Cortex of kidney (tissue), 1 donor: ENCODE measurements at places on chromosomes 2 and 18.

GRCh38 chr2:60523963-60524362 lies 29.5 kb downstream of the BCL11A start:
- no peak for DNase-seq

GRCh38 chr2:156339110-156339847 lies 6.8 kb upstream of the NR4A2 start:
- no peak for DNase-seq

GRCh38 chr2:223995569-223995968 lies 38.3 kb downstream of the MRPL44 start:
- DNase-seq, result no peak

GRCh38 chr18:8065773-8066172 lies 498.7 kb downstream of the PTPRM start:
- no peak for DNase-seq

GRCh38 chr2:199684832-199685231 lies 166.2 kb downstream of the FTCDNL1 start:
- DNase-seq, result no peak

DNA sequence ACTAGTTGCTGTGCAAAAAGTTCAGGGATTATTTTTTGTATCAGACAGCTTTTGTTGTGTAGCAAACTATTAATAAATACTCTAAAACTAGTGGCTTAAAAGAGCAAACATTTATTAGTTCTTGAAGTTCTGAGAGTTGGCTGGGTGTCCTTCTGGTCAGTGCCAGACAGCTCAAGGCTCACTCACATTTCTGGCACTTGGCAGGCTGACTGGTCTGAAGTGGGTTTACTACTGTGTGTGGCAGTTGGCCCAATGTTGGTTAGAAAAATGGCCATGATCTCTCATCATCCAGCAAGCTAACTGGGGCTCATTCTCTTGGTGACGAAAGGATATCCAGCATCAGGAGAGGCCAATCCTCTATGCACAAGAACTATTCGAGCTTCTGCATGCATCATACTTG lies 71.4 kb upstream of the ZNF385B start:
- DNase-seq, result no peak

DNA sequence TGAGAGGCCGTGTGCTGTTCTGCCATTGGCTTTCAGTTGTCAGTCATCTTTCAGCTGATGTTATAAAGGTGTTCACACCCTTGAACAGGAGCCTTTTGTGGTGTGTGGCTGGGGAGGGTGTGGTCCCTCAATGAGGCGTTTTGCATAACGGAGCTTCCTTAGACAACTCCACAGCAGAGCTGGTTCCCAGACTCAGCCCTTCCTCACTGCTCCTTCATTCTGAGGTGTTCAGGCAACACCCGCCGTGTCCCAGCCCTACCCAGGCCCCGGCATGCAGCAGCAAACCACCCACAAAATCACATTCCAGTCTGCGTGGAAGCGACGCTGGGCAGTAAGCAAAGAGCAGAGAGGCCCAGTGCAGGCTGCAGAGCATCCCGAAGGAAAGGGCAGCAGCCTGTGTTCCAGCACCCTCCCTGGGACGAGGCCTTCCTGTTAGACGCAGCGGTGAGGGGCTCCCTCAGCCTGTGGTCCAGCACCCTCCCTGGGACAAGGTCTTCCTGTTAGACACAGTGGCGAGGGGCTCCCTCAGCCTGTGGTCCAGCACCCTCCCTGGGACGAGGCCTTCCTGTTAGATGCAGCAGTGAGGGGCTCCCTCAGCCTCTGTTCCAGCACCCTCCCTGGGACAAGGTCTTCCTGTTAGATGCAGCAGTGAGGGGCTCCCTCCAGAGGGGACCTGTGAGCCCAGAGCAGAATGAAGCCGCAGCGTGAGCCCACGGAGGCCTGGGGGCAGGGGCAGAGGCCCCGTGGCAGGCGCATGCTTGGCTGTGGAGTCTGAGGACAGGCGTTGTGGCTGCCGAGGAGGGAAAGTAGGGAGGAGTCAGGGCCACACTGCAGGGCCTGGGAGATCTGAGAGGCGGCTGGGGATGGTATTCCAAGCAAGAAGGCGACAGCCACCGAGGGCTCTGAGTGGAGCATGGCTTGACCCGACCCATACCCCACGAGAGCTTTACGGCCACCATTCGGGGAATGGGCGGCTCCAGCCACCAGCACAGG lies 201.8 kb upstream of the HDAC4 start:
- DNase-seq, result no peak

DNA sequence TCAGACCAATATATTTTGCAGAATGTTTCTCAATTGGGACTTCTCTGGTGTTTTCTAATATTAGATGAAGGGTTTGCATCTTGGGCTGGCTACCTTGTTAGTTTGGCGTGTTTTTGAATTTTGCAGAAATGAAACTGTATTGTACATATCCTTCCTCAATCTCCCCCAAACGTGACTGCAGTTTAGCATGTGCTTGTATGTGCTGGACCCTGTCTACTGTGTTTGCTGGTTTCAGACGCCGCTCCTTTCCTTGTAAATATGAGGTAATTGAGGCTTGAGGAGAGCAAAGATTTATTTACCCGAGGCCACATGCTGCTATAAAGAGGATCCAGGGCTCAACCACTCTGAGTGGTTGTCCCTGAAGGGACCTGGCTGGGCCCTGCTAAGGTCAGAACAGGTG lies 57.2 kb downstream of the NGEF start:
- no peak for DNase-seq

DNA sequence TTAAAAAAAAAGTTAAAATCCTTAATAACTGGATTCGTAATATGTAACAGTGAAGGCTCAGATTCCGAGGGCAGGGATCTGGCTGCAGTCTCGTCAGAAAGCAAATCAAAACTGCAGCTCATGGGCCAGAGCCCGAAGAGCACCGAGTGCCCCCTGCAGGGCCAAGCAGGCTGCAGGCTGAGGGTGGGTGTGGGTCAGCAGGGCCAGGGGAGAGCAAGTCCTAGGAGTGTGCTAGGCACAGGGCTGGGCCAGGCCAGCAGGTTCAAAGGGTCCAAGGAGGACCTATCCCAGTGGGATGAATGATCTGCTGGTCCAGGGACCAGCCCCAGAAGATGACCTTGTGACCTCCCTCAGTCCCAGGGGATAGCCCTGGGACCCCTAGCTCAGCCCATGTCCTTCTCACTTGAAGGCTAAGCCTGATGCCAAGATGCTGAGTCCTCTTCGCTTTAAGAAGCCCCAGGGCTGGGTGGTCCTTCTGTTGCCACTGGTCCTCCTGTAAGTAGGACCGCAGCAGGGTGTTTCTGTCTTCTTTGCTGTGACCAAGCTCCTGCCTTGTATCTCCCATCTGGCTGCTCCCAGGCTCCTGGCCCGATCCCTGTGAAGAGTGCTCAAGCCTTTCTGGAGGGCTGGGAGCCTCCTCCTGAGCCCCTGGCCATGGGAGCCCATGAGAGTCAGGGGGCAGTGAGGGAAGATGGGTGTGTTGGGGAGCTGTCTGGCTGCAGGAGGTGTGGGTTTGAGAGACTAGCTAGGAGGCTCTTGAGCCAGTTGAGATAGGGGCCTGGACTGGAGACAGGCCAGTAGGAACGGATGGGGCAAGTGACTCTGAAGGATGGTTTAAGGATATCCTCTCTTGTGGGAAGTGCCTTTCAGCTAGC lies 150.7 kb downstream of the DYSF start:
- DNase-seq, result no peak

GRCh38 chr18:35693829-35694228 lies 112.3 kb downstream of the GALNT1 start:
- no peak for DNase-seq

GRCh38 chr2:42693013-42693615 lies 70.8 kb downstream of the OXER1 start:
- no peak for DNase-seq

DNA sequence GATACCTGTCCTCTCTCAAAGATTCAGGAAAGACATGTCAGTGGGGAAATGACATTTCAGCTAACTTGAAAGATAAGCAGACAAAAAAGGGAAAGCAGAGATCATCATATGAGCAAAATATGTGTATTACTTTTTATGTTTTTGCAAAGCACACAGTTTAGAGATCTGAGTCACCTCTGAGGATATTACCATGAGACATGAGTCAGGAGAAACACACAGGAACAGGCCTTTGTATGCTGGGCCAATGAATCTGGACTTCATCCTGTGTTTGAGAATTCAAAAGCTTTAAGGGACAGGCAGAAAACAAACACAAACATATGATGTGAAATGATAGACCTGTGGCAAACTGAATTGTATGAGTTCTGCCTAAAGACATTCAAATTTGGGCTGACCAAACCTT lies 306.0 kb upstream of the EPC2 start:
- no peak for DNase-seq

DNA sequence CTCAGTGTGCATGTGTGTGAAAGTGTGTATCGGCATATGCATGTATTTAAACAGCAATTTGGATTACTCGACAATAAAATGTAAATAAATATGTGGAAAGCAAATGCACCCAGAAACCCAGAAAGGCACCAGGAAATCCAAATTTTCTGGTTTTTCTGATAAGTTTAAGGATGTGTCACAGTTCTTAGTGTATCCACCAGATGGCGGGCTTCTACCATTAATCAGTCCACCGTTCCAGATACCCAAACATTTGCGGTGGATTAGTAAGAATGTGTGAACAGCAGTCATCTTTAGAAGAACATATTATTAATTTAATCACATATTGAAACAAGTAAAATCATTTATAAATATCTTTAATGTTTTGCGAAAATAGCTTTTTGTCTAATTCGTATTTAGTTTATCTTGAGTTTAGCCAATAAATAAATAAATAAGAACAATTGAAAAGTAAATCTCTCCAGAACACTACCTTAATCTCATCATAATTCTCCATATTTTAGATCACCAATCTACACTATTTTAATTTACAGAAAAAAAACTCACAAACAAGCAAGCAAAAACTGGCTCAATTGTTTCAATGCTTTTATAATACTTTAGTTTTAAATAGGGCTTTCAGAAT lies 298.9 kb downstream of the DSEL start:
- DNase-seq, result no peak

DNA sequence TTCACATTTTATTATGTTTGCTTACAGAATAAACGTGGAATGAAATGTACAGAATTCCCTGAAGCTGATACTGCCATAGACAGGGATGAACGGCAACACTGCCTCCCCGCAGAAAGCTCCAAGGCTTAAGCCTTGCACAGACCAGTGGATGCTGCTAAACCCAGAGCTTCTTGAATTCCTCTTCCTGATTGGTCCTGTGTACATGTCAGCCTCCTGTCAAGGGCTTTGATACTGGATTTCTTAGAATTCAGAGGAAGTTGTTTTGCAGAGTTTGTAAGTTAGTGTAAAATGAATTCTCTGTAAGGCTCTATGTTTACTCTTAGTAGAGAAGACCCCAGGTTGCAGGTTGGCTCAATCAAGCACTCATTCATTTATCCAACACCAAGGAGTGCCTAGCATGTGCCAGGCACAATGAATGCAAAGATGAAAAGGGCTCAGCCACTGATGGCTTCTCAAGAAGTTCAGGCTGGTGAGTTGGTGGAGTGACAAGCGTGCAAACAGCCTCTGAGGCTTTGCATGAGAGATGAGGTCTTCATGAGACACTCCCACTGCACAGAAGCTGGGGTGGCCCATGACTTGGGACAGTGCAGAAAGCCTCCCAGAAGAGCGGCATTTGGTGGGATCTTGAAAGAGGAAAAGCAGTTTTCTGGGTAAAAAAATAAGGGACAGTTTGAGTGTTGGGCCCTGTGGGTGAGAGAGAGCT lies 50.4 kb downstream of the ACKR3 start:
- DNase-seq, result no peak

DNA sequence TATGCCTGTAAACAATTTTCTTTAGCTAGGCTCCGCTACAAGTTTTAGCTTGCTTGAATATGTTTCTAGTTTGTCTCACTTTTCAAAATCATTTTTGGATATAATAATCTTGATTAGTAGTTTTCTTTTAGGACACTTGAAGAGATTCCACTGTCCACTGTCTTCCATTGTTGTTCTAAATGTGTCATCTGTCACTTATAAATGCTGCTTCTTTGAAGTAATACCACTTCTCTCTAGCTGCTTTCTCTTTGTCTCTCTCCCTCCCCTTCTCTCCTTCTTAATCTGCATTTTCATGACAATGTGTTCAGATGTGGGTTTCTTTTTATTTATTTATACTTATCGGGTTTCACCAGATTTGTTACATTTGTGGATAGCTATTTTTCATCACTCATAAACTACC lies 73.7 kb upstream of the DPP10 start:
- DNase-seq, result no peak

DNA sequence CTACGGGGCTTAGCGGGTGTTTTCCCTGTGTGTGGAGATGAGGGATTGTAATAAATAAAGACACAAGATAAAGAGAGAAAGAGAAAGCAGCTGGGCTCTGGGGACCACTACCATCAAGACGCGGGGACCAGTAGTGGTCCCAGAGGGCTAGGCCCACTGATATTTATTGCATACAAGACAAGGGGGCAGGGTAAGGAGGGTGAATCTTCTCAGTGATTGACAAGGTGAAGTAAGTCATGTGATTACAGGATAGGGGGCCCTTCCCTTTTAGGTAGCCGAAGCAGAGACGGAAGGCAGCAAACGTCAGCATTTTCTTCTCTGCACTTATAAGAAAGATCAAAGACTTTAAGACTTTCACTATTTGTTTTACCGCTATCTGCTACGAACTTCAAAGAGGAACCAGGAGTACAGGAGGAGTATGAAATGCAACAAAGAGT lies 4.5 kb upstream of the GAL3ST2 start:
- DNase-seq, result no peak

DNA sequence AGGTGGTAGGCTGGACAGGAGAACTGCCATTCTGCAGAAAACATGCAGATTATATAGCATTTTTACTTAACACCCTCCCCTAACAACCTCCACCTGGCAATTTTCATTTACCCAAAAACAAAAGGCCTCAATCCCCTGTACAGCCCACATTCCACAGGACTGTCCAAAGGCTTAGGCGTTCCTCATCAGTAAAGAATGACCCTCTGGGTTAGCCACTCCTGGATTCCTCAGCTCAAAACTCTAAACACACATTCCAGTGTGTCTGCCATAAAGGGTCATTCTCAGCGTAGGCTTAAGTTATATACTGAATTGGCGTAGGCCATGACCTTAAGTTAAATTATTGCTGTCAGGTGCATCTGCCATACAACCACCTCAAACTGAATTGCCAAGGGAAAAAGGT lies 261.8 kb upstream of the CHAC2 start:
- DNase-seq, result no peak

GRCh38 chr2:134336352-134336751 lies 82.5 kb downstream of the MGAT5 start:
- no peak for DNase-seq

GRCh38 chr2:181656450-181657291 lies at the start of gene CERKL:
TSS of gene CERKL (minus strand) at chr2:181657105. CDS start at chr2:181657006, 99 bp downstream.
- no peak for DNase-seq

GRCh38 chr2:20190170-20190569 lies 34.8 kb downstream of the SDC1 start:
- DNase-seq, result no peak
